Stimulated activated CD8-positive, alpha-beta memory T cell treated with anti-CD3 and anti-CD28 coated beads, Interleukin-4, amount 100 ng/mL, for 1 hour (primary cell): ENCODE measurements at places on chromosomes 7 and 10.

DNA sequence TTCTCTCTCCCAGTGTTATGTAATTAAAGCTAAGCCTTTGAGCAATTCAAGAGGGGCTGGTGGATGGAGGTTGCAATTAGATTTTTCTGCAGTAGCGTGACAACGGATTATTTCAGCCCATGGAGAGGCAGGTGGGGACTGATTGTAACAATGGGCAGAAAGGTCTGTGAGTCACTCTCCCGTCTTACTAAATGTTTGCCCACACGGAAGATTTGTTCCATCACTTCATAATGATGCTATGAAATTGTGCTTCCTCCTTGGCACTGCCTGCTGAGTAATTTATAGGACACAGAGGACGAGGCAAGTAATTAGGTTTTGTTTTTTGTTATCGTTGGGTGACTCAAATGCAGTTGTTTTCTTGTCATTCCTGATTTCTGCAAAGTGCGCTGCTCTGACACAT lies 594.5 kb upstream of the DPP6 start:
- DNase-seq = no peak

- no peak for DNase-seq
Observed at GRCh38 chr7:64602086-64602485, 39.2 kb upstream of the ZNF680 start.

- no peak for DNase-seq
Observed at GRCh38 chr7:16558761-16559302, 32.2 kb downstream of the LRRC72 start.

DNA sequence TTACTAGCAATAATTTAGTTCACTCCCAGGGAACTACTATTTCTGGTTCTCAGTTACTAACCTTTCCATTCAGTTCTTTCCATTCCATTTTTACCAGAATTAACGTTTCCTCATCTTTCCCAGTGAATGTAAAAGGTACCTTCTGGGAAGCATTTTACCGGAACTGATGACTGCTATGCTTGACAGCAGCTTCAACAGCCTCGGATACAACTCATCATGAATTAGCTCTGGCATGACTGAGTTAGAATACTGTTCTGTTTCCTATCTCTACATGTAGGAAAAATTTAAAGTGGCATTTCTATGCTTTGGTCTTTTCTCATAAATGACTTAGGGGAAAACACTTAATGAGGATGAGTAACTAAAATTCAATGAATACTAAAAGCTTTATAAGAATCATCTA lies 18.6 kb downstream of the TAS2R41 start:
- DNase-seq = no peak

- DNase-seq = no peak
Observed at GRCh38 chr7:68423356-68423755, 1174.9 kb upstream of the AUTS2 start.

DNA sequence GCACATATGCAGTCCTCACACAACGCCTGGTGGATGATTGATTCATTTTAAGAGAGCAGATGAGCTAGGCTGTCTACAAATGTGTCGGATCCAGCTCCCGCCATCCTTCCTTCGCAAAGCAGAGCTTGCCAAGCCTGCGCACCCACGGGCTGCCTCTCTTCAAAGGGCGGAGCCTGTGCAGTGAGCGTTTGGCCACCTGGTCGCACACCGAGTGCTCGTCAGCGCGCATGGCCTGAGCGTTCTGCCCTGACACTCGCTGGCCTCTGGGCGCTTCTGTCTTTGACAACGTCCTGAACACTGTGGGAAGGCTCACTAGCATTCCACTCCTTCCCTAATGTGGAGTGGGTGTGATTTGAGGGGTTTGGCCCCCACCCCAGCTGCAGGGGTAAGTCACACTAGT lies 47.1 kb upstream of the TMEM72 start:
- no peak for DNase-seq

GRCh38 chr10:103758294-103758681 lies 97.1 kb downstream of the SH3PXD2A start:
- DNase-seq = no peak

- no peak for DNase-seq
Observed at GRCh38 chr10:133154996-133155778, 4.8 kb upstream of the KNDC1 start.

GRCh38 chr10:62005687-62006086 lies 104.2 kb downstream of the ARID5B start:
- DNase-seq = no peak

DNA sequence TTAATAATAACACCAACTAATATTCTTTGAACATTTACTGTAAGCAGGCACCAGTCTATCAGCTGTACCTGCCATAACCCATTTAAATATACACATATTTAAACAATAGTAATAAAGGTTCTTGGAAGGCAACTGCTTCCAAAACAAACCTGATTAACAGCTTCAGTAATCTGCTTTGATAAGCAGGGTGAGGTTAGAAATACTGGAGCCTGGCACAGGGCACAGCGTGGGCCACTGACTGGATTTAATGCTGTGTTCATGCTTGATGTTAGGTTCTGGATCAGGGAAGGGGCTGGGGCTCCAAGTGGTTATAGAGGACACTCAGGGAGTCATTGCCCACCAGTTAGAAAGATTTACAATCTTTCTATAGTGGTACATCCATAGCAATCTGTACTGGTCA lies 10.9 kb upstream of the C10orf120 start:
- no peak for DNase-seq

- DNase-seq = no peak
Observed at GRCh38 chr10:71737001-71737833, 17.6 kb upstream of the C10orf105 start.

DNA sequence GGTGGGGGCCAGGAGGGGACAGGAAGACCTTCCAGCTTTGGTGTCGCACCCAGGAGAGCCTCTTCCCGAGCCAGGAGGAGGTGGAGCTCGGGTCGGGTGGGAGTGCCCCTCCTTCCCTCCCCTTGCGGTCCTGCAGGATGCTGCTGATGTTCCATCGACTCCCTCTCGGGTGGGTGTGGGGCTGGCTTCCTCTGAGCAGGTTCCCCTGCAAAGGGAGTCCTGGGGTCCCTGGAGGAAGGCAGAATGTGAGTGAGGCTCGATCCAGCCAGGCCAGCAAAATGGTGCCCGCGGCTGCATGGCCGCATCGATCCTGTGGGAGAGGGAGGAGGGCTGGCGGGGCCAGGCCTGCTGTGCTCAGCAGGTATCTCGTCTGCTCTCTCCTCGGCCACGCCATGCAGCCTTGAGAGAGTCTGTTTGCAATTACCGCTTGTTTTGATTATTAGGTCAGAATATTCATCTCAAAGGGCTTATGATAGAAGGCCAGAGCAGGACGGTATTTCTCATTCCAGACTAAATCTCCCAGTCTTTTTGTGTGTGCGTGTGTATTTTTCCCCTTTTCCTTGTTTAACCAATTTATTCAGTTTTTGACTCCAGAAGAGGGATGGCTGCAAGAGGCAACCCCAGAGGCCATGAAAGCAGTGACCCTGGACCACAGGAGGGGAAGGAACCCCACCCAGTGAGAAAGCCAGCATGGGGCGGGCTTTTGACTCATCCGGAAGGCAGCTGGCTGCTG lies 137.3 kb upstream of the ZMIZ1 start:
- DNase-seq = no peak
